ENCODE measurements at places on chromosomes 16 and 17.

- no peak for DNase-seq
Observed at GRCh38 chr17:50532452-50533024, at the start of gene EPN3. Gene EPN3, plus strand, starts transcription at chr17:50532735. Its CDS starts 3,822 bp downstream, at chr17:50536557.

- DNase-seq, result no peak
Observed at GRCh38 chr17:82204831-82205719, 7.6 kb downstream of the CCDC57 start.

- DNase-seq, result no peak
Observed at GRCh38 chr17:67474081-67474661, 97.1 kb downstream of the PITPNC1 start.

- no peak for DNase-seq
Observed at GRCh38 chr16:91484-91883, 13.5 kb downstream of the MPG start.

- DNase-seq, result no peak
Observed at GRCh38 chr17:8345951-8346665, 6.5 kb downstream of the ODF4 start.

DNA sequence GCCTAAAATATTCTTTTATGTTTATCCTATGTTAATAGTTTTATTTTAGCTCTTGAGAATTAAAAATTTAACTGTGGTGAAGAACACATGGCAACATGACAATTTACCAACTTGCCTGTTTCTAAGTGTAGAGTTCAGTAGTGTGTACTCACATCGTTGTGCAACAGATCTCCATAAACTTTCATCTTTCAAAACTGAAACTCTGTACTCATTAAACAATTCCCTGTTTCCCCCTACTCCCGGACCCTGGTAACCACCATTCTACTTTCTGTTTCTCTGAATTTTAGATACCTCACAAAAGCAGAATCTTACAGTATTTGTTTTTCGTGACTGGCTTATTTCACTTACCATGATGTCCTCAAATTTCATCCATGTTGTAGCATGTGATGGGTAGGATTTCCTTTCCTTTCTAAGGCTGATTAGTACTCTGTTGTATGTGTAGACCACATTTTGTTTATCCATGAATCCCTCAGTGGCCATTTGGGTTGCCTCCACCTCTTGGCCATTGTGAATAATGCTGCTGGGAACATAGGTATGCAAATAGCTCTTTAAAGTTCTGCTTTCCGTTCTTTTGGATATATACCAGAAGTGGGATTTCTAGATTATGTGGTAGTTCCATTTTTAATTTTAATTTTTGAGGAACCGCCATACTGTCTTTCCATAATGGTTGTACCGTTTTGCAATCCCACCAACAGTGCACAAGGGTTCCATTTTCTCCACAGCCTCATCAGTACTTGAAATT, 17.4 kb downstream of the IST1 start:
- no peak for DNase-seq

DNA sequence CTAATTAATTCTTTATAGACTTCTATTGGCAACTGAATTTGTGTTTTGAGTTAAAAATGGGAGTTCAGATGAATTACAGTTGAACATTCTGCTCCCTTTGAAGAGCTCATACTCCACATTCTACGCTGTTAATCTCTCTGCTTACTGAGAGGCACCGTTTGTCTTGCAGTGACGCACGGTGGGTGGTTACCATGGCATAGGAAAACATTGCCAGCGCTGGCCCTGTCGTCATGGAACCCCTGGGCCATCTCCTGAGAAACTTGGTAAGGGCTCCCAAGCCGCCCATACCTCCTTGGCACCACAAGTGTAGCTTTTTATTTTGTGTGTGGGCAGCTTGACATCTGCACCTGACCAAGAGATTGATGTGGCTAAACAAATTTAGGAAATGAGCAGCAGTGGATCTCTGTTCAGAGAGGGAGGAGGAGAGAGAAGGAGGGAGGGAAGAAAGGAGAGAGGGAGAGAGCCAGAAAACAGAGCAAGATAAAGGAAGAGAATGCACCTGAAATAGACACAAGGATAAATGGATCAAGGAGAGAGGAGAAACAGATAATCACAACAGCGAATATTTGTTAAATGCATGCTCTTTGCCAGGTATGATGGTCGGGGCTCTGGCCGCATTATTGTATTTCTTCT, 398.5 kb downstream of the HAPSTR1 start:
- no peak for DNase-seq

GRCh38 chr17:40499551-40500189, 1.8 kb downstream of the TNS4 start:
- peak; percentile 78 for DNase-seq

DNA sequence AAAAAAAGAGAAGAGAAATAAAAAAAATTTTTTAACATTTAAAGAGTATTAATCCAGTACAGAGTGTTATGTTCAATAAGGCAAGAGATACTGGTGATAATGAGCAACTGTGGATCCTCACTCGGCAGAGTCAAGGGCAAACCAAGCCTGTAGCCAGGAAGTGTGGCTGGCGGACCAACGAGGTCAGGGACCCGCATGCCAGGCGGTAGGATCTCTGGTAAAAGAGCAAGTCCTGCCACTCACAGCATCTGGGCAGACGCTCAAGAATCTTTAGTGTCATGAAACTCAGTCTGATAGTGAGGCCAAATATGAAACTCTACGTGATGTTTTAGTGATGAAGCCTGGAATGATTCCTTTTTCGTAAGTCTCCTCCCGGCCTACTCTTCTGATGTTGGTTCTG, 8.3 kb upstream of the GEMIN4 start:
- DNase-seq, result no peak

GRCh38 chr17:58382872-58383242, 30.9 kb upstream of the SUPT4H1 start:
- DNase-seq, result no peak
